ENCODE measurements at places on chromosomes 16 and 17.

GRCh38 chr16:4114257-4115208 is 1.7 kb downstream of the ADCY9 start:
- DNase-seq = no peak

DNA sequence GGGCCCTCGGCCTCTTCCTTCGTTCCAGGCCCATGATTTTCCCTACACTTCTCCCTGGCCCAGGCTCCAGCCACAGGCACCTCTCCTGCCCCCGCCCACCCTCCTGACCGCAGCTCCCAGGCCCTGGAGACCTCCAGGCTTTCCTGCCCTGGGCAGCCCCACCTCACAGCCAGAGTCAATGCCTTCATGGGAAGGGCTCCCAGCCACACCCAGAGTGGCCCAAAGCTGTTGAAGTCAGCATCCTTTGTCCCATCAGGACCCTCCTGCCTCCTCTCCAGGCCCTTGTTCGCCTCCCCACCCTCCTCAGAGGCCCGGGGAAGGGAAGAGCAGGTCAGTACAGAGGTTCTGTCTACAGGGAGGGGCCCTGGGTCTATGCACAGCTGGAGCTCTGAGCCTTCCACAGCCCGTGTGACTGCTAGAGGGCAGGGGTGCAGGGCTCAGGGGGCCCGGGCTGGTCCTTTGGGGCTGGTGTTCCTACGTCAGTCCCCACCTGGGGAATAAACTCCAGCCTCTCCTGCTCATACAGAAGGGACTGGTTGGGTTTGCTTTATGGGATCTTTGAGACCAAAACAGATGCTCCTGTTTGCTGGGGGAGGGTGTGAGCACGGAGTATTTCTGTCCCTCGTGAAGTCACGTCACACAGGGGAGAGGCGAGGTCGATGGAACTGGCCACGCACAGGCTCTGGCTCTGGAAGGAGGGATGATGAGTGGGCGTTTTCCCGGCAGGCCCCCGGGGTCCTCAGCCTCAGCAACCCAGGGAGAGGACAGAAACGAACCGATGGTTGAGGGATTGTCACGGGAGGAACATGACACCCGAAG is 20.3 kb downstream of the TRARG1 start:
- DNase-seq = no peak

DNA sequence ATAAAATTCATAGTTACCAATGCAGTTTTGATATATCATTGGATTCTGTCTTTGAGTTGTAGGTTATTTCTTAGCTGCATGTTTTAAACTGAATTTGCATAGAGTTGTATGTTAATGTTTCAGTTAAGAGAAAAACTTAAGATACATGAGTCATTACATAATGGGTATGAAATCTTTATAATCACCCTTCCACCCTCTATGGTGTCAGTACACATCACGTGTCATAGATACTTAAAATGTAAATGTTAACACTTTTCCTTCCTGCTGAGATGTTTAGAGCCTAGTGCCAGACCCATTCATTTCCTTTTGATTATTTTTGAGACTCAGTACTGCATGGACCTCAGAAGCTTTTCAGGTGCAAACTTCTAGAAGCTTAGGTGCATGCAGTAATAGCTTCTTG is 20.5 kb downstream of the ZNF207 start:
- DNase-seq = no peak

- peak; percentile 30 for DNase-seq
These were observed 4.1 kb downstream of the MAP2K3 start for GRCh38 chr17:21288571-21289017.

DNA sequence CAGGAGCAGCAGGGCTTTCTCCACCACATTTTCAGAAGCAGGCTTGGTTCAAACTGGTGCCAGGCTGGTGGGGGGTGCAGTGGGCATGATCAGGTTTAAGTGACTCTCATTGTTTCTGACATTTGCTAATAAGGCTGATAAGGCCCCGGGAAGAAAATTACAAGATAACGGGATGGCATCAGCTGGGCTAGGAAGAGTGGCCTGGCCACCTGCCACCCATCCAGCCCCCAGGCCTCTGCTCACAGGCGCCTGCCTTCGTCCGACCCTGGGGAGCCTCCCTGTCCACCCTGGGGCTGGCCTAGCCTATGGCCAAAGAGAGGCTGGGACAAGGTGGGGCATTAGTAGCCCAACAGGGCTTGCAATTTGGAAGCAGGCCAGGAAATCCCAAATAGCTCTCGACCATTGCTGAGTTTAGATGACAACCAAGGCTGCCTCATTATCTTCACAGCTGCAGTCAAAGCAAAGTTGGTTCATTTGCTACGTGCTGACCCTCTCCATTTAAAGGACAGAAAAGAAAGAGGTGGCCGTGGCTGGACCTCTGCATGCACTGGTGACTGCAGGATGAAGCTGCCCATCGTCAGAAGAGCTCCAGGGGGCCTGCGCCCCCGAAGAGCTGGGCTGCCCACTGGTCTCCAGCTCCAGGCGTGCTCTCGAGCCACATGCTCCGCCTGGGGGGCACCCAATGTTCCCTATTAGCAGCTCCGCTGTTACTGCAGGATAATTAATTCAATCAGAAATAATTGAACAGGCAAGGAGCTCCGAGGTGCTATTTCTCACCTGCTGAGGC is 44.9 kb downstream of the PEMT start:
- no peak for DNase-seq

- DNase-seq = no peak
These were observed 111.3 kb downstream of the BANP start for GRCh38 chr16:88062341-88063210.

GRCh38 chr17:32487473-32488176 is 832 bp downstream of the CDK5R1 start:
- no peak for DNase-seq

DNA sequence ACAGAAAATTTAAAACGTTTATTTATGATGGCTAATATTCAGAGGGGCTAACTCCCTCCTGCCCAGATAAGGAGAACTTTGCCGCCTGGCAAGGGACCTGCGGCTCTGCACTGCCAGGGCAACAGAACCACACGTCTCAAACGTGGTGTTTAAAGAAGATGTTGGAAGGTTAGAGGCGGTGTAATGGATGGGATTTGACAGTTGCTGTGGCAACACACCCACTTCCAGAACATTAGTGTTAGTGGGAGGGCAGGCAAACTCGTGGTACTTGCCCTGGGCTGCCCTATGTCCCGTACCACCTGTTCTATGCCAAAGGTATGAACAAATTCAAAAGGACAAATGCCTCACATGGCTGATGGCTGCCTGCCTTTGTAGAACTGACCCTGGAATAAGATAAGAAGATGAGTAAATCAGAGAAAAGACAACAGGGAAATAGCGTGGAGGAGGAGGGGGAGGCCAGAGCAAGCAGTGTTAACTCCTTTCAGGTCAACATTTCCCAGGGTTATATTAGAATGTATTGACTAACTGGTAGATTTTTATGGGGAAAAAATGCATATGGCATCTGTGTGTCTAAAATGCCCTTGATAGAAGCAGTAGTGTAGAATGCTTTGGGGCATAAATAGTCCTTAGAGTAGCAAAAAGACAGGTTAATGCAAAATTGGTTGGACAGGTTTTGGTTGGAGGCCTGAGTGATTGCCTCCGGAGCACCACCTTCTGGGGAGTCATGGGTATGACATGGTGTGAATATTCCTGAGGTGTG is 30.8 kb downstream of the HLF start:
- peak; percentile 69 for DNase-seq

- no peak for DNase-seq
These were observed 11.3 kb downstream of the DNAAF1 start for GRCh38 chr16:84156342-84156784.

GRCh38 chr16:79716645-79717332 is 116.3 kb upstream of the MAF start:
- no peak for DNase-seq

- DNase-seq = no peak
These were observed 56.6 kb downstream of the RGS9 start for GRCh38 chr17:65193716-65194293.

- no peak for DNase-seq
These were observed 56.2 kb downstream of the MARF1 start for GRCh38 chr16:15586716-15587115.

DNA sequence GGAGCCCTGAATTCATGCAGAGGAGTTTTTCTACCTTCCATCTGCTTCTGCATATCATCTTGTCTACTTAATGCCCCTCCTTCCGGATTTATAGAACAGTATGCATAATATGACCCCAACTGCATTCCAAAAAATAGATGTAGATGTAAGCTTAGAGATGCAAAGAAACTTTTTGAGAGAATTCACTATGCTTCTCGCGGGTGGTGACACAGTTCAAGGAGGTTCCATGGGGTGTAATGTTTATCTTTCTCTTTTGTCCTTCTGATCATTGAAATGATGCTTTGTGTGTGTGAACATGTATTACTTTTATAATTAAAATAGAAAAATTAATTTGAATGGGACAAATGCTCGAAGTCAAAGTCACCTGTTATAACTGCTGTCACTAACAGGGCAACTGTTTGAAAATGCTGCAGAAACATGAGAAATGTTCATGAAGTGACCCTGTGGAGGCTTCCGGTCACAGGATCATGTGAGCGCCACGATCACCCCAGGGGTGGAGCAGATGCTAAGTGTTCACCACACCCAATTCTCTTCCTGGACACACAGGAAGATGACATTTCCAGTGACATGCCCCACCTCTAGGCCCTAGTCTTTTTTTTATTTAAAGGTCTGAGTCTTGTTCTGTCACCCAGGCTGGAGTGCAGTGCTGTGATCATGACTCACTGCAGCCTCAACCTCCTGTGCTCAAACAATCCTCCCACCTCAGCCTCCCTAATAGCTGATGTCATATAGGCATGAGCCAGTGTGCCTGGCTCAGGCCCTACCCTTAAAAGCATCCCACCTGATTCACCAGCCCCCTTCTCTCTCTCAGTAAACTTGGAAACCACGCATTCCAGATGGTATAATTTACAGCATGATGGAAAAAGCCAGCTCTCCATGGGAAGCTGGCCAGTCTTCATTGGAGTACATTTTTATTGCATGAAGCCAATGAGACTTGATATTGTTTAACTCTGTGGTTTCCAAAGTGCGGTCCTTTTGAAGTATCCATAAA is 21.0 kb upstream of the AGRP start:
- peak; percentile 73 for DNase-seq

- DNase-seq = no peak
These were observed 85.3 kb upstream of the SEC14L1 start for GRCh38 chr17:77055453-77055852.

DNA sequence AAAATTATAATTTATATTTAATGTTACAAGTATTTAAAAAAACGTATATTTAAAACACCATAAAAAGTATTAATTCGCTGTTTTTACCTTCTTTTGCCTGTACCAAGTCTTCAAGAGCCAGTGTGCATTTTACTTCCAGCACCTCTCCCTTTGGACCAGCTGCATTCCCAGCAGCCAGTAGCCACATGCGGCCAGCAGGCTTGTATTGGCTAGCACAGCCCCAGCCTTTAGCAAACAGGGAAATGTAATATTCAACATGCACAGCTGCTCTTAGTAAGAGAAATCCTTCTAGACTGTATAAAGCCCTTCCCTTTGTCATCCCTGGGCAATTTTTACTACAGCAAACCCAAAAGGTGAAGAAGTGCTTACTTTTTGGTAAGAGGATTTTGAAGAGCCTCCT is 6.6 kb downstream of the DHODH start:
- DNase-seq = no peak

DNA sequence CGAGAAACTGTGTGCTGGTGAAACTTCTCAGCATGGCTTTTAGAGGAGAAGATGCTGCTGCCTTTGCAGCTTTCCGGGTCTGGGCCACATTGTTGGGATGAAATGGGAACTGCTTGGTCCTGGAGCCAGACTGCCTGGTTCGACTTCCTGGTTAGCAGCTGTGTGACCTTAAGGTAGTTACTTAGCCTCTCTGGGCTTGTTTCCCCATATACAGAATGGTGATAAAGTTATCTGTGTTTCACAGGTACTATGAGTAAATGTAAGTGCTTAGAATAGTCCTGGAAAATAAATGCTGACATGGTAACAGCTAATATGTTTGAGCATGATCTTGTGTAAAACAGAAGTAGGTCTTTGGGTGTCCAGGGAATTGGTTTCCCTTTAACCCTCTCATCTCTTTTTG is 26.3 kb downstream of the AKAP1 start:
- DNase-seq = no peak

DNA sequence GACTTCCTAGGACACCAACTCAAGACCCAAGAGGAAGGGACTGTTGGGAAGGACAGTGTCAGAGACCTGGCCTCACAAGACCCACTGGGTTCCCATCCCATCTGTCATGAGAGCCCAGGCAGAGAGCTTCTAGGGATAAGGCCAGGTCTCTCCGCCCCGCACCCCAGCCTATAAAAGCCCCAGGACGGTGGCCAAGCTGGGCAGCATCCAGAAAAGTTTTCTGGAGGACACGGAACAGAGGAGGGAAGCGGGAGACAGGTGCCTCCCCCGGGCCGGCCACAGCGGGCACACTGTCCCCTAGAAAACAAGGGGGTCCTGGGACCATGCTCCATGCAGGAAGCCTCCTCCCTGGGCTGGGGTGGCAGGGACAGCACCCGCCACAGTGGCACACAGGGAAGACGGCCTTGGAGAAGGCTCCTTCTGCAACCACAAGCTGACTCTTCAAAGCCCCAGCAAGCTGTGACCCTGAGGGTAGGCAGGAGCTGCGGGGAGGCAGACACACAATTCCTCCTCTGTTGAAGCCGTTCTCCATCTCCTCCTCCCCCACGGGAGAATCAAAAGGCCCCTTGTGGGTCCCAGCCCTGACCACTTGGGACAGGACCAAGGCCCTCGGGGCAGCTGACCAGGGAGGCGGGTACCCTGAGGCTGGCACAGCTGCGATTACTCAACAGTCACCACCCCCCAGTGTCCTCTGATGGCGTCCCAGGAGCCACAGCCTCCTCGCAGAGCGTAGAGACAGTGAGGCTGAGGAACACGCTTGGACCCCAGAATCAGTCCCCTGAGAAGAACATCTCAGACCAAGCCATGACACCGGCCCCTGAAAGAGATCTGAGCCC is 26.1 kb downstream of the TRPV3 start:
- no peak for DNase-seq

GRCh38 chr16:67999985-68000384 is 701 bp upstream of the DPEP2 start:
- no peak for DNase-seq

Data from CD4-positive, alpha-beta T cell treated with Interleukin-10 for 1 hour (primary cell).